ENCODE measurements at places on chromosomes 7 and 10. TPM values are rescaled to one million over a fixed set of nuclear protein-coding genes. Genes with fewer than 3 reads are reported as not detected.

DNA sequence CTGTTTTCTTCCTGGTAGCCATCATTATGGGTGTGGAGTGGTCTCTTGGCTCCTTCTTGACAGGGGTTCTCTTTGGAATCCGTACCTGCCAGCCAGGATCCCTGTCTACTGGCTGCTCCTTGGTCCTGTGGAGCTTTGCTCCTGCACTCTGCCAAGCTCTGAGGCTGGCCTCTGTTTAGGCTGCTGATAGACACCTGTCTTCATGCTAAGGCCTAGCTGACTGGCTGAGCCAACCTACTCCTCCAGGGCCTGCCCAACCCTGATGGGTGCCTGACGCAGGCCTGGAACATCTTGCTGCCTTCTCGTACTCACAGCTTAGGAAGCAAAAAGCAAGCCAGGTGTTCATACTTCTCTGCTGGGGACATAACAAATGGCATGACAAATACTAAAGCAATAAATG, 333.6 kb upstream of the ZNF32 start:
- DNase-seq = no peak

- DNase-seq = peak; percentile 53
Observed at GRCh38 chr7:80060218-80060806, 74.3 kb upstream of the GNAI1 start.

- no peak for DNase-seq
Observed at GRCh38 chr10:45183174-45183573, 132.2 kb downstream of the OR13A1 start.

DNA sequence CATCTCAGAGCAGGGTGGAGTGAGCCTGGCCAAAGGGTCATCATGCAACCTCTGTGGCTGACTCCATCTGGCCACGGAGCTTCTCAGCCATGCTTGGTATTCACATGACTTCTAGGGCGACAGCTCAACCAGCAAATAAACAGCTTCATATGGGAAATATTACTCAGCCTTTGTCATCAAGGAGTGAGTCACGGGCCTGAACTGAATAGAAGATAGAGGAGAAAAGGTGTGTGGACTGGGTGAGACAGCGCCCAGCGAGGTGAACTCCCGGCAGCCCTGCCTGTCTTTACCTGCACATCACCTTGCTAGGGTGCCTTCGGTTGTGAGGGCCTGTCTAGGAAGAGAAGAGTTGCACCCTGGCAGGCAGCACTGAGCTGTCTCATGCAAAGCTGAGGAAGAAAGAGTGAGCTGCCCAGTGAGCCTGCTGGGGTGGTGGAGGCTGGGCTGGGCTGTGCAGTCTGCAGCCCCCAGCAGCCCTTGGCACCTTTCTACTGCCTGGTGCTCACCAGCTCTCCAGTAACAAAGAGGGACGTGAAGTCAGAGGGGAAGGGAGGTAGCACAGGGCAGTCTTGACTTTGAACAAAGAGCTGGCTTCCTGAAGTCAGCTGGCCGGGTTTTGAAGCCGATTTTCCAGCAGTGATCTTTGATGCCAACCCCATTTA, 114.2 kb downstream of the EGFR start:
- DNase-seq = peak; percentile 100

- no peak for DNase-seq
Observed at GRCh38 chr10:124210263-124210662, 116.9 kb upstream of the CHST15 start.

DNA sequence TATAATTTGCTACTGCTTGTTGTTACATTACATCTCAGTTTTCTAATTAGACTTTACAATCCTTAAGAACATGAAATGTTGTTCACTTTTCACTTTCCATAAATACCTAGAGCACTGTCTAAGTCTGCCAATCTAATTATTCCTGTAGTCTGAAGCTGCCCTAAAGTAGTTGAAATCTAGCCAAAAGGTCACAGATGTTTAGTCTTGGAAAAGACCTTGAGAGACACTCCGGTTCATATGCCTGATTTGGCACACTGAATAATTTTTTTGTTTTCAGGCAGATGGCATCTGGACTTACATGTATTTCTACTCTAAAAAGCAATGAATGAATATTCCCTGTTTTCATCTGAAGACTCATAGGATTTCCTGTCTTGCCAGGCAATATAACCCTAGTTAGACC, 359.1 kb downstream of the ANKRD7 start:
- DNase-seq = no peak

GRCh38 chr7:98163704-98164494, 47.3 kb upstream of the BHLHA15 start:
- peak; percentile 97 for DNase-seq

- peak; percentile 52 for DNase-seq
Observed at GRCh38 chr10:78278058-78278404, 244.4 kb downstream of the RPS24 start.

- peak; percentile 57 for DNase-seq
Observed at GRCh38 chr7:116542618-116543017, 17.8 kb downstream of the CAV1 start.

DNA sequence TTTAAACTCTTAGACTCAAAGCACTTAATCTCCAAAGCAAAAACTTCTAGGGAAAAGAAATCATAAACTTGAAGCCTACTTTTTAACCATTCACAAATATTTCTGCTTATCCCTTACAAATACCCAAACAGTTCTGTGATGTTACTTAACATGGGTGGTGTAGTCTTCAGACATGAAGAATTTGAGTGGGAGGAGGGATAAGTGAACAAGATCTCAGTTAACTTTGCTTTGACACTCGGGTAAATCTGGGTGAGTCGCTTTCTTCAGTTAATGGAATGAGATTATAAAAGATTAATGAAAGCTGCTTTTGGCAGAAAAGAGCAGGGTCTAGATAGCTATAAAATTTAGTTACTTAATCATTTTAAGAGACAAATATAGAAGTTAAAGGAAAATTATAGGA, 47.5 kb downstream of the RNF133 start:
- DNase-seq = no peak

Gene PITX3
- total RNA-seq = not detected

Gene ZNF488
- 0.05 TPM for total RNA-seq

Gene KCNH2
- not detected for total RNA-seq
